ENCODE measurements at places on chromosomes 7 and 10. TPM values are rescaled to one million over a fixed set of nuclear protein-coding genes. Genes with fewer than 3 reads are reported as not detected.
A peak's percentile ranks its signal among the peaks of the same experiment; 100 is the strongest.

- DNase-seq, result no peak
Measured at GRCh38 chr7:106855540-106856132, 9.4 kb upstream of the PIK3CG start.

TSPAN13 gene
- 1.8 TPM for total RNA-seq

DNA sequence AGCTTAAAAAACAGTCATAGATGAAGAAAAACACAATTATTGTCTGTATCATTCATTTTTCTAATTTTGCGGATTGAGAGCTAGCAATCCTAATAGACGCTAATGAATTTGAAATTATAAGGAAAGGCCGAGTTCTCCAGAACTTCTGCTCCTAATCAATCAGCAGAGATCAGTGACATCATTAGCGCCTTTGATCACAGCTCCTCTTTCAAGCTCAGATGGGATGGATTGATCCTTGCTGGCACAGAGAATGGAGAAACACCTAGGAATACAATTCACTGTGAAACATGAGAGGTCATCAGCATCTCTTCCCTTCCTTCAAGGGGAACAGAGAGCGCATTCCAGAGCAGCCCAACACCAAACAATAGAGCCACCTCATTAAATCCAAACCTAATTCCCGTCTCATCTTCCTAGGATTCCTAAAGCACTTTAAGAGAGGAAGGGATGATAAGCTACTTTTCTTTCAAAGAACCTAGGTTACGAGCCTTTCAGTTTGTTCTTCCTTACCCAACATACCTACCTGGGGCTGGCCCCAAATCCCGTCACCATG, 24.4 kb downstream of the GLI3 start:
- DNase-seq, result no peak

BAMBI gene
- total RNA-seq, result 13.6 TPM

DNA sequence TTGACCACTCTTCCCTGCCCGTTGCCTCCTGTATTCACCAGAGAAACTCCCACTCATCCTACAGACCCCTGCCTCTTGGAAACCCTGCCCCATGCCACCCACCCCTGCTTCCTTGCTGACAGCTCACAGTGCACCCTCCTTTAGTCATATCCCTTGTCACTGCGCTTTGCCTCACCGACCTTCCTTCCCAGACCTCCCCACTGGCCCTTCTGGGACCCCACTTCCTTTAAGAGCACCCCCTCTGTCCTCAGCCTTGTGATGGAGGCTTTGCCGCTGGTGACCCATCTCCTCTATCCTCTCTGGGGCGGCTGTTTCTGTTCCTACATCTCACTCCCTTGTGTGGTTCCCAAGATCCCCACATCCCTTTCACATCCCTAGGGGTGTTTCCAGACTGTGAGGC, 92.8 kb upstream of the ZMIZ1 start:
- DNase-seq, result no peak

DNA sequence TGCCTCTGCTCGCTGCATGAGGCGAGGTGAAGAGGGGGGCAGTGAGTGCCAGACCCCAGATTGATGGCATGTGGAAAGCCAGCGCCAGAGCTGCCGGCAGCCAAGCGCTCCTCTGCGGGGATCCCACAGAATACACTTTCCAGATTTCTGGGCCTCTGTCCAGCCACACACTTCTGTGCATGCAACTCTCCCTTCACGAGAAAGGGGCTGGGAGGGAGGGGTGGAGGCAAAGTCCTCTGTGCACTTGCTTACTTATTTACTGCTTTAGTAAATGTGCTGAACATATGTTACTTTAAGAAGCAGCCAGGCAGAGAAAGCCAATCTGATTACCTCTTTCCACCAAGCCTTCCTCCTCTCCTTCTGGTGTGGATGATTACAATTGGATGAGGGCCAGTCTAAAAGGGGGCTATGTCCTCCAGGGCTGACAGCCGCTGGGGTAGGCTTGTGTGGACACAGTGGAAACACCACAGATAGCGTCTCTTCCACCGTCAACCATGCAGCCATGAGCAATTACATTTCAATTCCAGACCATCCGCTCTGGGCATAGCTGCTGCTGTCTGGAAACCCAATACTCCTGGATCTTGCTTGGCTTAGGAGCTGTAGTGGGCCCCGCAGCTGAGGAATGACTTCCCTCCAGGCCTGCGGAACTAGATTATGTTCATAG, 322.8 kb upstream of the ANKRD30A start:
- DNase-seq, result no peak

SLC39A12 gene
- total RNA-seq, result not detected

SFXN3 gene
- total RNA-seq, result 106 TPM

GRCh38 chr7:27532314-27532713, 130.4 kb downstream of the HIBADH start:
- DNase-seq, result no peak

- no peak for DNase-seq
Measured at GRCh38 chr10:36716291-36716690, 409.1 kb upstream of the ANKRD30A start.

UCN3 gene
- not detected for total RNA-seq

DNA sequence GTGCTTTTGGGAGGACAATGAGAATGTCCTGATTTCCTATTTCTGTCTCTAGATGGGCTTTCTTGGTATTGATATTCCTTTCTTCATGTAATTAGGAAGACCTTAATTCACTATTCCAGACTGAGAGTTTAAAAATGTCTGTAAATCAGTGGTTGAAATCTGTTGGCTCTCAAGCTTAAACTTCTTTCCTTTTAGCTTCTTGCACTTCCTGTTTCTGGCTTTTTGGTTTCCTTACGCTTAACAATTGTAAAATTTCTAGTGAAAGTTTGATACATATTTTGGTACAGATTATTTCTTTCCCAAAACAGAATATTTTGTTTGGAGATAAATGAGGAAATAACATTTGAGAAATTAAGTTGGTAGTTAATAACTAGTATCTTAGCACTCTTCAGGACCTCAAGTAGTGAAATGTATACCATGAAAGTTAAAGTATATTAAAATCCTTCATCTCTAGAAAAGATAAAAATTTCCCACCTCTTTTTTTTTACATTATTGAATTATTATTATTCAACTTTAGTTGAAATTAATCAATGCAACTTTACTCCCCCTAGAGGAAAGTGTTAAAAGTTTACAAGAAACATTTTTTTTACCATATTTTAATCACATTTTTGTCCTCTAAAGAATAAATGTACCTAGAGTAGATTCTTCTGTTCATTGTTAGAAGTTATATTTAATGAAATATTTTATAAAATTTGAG, 137.2 kb downstream of the PHTF2 start:
- no peak for DNase-seq

DNA sequence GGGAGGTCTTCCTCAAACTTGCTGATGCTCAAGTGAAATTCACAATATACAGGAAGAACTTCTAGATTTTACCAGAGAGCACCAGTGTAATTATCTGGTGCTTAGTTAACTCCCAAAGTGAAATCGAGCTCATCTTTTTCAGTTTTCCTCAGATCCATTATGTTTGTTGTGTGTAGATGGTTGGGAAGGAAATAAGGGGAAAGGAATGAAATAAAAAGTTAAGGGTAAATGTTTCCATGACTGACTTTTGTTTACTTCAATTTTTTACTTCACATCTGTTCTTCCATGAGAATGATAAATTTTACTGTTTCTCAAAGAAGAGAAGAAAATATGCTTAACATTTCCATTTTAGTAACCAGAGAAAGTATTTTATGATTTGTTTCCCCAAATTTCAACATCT, 21.3 kb downstream of the FAM107B start:
- DNase-seq, result peak; percentile 19

TMEM270 gene
- not detected for total RNA-seq

- peak; percentile 32 for DNase-seq
Measured at GRCh38 chr7:44572771-44573170, 937 bp downstream of the DDX56 start.

HYAL4 gene
- not detected for total RNA-seq

GRCh38 chr10:79048639-79049550, 19.9 kb upstream of the ZMIZ1 start:
- peak; percentile 67 for DNase-seq

DNA sequence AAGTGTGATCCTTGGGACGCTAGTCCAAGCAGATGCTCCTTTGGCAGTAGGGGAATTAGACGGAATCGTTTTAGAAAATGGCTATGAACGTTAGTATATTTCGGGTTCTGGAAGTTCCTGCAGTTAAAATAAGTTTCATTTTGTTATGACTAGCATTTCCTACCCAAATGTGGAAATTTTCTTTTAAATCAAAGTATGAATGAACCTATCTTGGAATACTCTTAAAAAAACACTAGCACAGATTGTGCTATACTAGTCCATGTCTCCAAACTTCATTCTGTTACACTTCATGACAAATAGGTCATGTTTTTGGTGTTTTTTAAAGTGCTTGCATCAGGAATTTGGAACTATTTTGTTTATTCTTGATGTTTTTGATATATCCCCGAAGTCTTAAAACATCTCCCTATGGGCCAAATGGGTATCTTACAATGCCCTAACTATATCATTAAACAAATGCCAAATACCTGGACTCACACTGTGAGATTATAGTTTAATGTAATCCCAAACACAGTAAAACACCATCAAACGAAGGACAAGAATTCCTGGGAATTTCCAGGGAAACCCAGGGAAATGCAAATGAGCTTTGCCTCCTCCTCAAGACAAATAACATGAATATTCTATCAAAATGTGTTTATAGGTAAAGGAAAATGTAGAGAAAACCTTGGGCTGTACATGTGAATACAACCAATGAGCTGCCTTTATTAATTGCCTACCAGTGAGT, 75.9 kb upstream of the PTPRZ1 start:
- no peak for DNase-seq

GPR146 gene
- total RNA-seq, result 5.1 TPM

PNLIP gene
- not detected for total RNA-seq

DNA sequence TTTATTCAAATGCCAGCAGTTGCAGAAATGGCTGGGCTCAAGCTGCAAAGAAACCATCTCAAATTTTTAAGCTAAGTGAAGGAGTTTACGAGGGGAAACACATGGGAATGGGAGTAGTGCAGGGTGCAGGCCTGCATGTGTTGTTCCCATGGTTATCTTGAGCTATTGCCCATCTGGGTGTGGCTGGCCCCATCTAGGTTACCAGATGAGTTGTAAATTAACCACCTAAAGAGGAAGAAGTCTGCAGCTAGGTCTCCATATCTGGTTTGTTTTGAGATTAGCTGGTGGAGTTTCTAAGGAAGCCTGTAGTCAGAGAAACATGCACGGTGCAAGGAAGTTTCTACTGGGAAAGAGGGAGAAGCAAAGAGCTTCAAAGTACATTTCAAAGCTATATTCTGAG, 23.3 kb upstream of the STEAP2 start:
- DNase-seq, result no peak

DNA sequence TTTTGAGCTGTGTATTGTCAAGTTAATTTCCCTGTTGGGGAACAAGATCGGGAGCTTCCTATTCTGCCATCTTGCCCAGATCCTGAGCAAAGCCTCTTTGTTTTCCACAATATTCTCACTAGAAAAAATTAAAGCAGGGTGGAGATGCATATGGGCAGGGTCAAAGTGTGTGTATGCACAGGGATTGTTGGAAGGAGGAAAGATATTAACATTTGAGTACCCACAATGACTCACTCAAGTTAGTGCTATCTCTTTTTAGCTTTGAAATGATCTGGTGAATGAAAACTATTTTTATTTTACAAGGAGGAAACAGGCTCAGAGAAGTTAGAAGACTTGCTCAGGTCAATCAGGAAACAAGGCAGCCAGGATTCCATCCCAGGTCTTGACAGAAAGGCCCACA, 6.7 kb upstream of the BTBD16 start:
- DNase-seq, result peak; percentile 79

DNA sequence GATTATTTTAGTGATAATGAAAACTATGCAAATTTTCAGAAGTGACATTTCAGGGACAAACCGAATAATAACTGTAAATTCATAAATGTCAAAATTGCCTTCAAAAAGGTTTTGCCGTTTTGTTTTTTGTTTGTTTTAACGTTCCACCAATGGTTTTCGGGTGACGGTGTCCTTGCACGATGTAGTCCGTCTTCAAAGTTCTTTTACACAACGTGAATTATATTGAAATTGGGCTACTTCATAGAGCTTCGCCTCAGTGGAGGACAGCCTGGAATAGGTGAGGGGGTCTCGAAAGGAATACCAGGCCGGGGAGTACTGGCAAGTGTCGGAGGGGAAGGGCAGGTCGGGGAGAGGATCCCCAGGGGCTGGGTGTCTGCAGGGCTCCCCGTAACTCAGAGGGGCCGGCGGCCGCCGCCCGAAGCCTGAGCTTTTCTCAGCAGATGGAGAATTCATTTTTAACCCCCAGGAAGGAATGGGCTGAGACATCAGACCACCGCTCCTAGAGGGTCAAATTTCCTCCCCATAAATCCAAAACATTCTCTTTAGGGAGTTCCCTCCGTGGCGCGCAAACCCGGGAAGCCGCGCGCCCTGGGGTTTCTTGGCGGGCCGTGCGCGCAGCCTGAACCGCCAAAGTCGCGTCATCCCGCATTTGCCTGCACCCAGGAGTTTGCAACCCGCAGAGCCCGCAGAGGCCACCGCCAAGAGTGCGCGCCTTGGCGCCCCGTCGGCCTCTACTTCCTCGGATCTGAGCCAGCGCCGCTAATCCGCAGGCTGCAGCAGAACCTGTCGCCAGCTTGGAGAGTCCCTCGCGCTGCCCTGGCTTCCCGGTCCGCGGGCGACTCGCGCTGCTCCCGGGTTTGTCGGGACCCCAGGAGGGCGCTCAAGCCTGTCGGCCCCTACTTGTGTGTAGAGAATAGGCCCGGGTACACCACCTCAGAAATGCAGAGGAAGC, 17.3 kb upstream of the EVX1 start:
- peak; percentile 71 for DNase-seq

GTF2IRD1 gene
- total RNA-seq, result 18.6 TPM

- DNase-seq, result no peak
Measured at GRCh38 chr10:35722226-35722625, 80.1 kb upstream of the FZD8 start.

C7orf33 gene
- not detected for total RNA-seq

DNA sequence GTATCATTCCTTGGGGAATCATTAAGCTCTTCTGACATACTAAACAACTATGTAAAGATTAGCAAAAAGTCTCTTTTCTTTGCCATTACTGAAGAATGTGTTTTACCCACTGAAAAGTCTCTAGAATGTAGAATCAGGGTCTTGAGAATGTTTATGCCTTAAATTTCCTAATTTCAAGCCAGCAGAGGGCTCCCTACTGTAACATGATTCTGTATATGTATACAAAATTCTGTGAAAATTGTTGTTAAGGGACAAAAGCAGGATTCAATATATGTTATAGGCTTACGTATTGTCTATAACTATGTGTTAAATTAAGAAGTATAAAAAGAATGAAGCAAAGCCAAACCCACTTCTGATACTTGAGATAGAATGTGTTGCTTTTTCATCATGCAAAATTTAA, 296.9 kb upstream of the DGKB start:
- no peak for DNase-seq

CSTF2T gene
- 14.8 TPM for total RNA-seq

DNA sequence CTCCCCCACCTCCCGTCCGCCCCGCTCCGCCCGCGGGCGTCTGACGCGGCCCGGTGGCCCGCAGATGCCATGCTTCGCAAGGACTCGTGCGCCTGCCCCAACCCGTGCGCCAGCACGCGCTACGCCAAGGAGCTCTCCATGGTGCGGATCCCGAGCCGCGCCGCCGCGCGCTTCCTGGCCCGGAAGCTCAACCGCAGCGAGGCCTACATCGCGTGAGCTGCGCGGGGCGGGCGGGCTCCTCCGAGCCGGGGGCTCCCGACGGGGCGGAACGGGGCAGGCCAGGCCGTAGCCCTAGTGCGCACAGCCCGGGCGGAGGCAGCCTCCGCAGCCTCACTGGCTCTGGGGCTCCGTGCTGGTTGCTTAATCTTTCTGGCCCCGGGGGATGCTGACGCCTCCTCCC, 2.8 kb downstream of the ASIC3 start:
- DNase-seq, result peak; percentile 98

CHN2 gene
- total RNA-seq, result under 0.01 TPM

Data from osteoblast (primary cell).